Posterior vena cava (tissue), 2 donors: ENCODE measurements at places on chromosomes 7 and 10. TPM values are rescaled to one million over a fixed set of nuclear protein-coding genes. Genes with fewer than 3 reads are reported as not detected.
A peak's percentile ranks its signal among the peaks of the same experiment; 100 is the strongest.

Gene PLXNA4
- 24.9 TPM for total RNA-seq

Gene FXYD4
- total RNA-seq, result not detected

Gene ZPBP
- not detected for total RNA-seq

Gene TFR2
- 0.57 TPM for total RNA-seq

DNA sequence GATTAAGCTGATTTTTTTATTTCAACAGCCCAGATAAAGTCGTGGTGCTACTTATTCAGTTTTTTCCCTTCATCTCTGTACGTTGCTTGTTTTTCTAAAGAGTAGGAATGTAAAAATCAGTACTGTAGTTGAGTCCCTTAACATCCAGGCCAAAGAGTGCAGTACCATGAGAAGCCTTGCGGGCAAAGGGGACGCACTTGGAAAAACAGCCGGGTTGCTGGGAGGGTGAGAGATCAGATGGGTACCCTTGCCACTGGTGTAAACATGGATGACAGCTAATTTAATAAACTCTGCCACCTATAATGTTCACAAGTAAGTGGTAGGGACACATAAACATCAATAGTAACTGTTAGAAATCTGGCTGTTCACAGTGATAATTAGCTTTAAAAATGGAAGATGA lies 175.9 kb downstream of the POU6F2 start:
- DNase-seq, result no peak

DNA sequence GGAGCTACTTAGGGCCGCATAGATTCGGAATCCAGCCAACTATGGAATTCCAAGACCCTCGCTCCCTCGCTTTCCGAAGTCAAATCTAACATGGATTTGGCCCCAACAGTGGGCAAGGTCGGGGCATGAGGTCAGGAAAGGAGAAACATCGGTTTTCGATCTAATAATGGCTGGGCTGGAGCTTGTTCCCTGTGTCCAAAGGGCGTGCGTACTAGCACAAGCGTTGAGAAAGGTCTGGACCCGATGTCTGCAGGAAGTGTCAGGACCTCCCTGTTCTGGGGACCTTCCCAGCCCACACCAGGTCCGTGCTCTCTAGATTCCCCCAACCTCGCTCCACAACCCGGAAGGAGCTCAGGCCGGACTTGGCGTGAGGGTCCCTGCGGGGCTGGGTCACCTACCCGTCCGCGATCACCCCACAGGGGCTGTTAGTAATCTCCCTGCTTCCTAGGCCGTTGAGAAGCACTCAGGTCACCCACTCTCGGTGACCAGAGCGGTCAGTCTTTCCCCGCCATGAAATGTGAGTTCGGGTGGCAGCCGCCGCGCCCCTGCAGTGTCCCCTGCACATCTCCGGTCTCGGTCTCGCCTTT lies 4.8 kb downstream of the FEZF1 start:
- peak; percentile 36 for DNase-seq
